ENCODE measurements at places on chromosomes 2 and 18.

- peak; percentile 3 for DNase-seq
Measured at GRCh38 chr2:146295080-146295670, 1549.7 kb upstream of the ACVR2A start.

DNA sequence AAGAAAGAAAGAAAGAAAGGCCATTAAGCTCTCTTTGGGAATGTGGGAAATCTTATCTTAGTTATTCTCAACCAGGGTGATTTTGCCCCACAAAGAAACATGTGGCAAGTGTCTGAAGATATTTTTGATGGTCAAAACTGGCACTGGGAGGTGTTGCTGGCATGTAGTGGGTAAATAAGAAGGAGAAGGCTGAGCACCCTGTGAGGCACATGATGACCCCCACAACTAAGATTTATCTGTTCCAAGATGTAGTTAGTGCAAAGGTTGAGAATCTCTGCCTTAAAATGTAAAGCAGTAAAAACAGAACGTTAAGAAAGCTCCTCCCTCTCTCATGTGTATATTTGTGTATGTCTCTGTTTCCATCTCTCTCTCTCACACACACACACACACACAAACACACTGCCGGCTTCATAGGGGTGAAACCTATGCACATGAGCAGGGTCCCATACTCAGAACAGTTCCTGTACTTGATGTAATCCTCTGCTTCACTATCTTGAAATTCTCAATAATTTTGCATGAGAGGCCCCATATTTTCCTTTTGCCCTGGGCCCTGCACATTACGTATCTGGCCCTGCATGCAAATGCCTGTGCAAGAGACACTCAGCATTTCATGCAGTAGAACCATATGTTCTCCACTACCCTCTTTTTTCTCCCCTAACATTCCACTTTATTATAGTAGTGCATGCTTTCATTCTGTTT lies 94.3 kb downstream of the MREG start:
- DNase-seq: peak; percentile 39

DNA sequence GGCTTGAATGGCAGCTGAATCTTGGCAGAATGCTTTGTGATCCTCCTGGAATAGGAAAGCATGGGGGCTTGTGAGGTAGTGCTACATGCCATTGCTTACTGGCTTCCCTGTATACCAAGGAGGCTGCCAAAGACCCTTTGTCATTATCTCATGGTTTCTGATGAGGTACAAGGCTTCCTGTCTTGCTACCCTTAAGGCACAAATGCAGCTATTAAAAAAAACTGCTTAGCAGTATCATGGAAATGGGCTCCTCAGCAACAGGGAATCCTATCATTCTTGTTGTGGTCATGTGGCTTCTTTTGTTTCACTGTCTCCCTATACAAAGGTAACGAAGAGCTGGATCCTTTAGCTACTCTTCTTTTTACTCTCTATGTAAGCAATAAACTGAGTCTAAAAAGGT lies 6.6 kb upstream of the KANSL1L start:
- DNase-seq: no peak

- no peak for DNase-seq
Measured at GRCh38 chr2:121682396-121683298, 33.4 kb upstream of the CLASP1 start.

- DNase-seq: peak; percentile 98
Measured at GRCh38 chr2:74740741-74741431, 86.8 kb downstream of the SEMA4F start.
